Occipital lobe (tissue), 3 donors: ENCODE measurements at places on chromosomes 7 and 10.

GRCh38 chr10:119625570-119626280, 25.5 kb upstream of the BAG3 start:
- no peak for DNase-seq

GRCh38 chr7:90402785-90403173, 482 bp upstream of the CLDN12 start:
- DNase-seq: no peak

DNA sequence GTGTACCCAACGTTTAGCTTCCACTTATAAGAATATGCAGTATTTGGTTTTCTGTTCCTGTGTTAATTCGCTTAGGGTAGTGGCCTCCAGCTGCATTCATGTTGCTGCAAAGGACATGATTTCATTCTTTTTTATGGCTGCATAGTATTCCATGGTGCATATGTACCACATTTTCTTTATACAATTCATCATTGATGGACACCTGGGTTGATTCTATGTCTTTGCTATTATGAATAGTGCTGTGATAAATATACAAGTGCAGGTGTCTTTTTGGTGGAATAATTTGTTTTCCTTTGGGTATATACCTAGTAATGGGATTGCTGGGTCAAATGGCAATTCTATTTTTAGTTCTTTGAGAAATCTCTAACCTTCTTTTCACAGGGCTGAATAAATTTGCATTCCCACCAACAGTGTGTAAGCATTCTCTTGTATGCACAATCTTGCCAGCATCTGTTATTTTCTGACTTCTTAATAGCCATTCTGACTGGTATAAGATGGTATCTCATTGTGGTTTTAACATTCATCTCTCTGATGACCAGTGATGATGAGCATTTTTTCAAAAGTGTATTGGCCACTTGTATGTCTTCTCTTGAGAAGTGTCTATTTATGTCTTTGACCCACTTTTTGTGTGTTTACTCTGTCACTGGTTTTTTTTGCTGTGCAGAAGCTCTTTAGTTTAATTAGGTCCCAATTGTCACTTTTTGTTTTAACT, 72.5 kb upstream of the CC2D2B start:
- no peak for DNase-seq

GRCh38 chr10:127216274-127216673, 19.9 kb upstream of the INSYN2A start:
- no peak for DNase-seq

DNA sequence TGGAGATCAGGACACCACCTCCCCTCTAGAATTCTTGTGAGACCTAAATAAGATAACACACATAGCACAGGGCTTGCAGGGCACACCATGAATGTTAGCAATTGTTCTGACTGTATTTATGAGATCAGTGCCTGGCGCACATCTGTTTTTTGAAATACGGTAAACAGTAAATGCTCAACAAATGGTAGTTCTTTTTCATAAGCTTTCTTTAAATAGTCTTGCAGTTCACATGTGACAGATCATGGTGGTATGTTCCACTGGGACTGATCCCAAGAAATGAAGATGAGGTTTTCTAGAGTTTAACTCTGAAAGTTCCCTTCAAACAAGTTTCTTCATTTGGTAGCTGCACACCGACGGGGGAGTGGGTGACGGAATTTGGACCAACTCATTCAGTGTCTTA, 34.8 kb downstream of the CREB5 start:
- no peak for DNase-seq

GRCh38 chr7:1664711-1665548, 5.1 kb upstream of the ELFN1 start:
- DNase-seq: peak; percentile 17

- no peak for DNase-seq
Measured at GRCh38 chr7:19747740-19748339, 25.6 kb downstream of the TMEM196 start.

DNA sequence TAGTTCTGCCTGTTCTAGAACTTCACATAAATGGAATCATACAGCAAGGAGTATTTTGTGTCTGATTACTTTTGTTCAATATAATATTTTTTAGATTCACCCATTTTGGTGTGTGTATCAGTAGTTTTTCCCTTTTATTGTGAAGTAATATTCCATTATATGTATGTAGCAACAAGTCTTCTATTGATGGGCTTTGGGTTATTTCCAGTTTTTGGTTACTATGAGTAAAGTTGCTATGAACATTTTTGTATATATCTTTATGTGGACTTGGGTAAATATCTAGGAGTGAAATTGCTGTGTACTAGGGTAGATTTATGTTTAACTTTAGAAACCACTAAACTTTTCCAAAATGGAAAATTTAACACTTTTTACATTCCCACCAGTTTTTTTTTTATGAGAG, 35.7 kb downstream of the ADK start:
- DNase-seq: no peak
